ENCODE measurements at places on chromosomes 5 and 9. TPM values are rescaled to one million over a fixed set of nuclear protein-coding genes. Genes with fewer than 3 reads are reported as not detected.
A peak's percentile ranks its signal among the peaks of the same experiment; 100 is the strongest.

DNA sequence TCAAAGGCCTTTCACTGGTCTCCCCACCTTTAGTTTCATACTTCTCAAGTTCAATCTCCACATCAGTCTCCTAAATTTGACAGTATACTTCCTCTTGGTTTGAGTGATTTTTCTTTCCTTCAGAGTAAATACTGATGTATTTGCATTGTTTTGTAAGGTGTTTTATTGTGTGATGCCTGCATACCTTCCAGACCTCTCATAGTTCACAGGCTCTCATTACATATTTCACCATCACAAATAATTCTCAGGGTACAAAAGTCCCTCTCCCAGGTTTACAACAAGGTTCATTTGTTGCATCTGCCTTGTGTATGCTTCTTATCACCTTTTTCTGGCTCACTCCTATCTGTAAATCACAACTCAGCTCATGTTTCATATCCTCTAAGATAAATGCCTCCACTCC is 22.2 kb upstream of the TUSC1 start:
- no peak for DNase-seq

Gene THG1L
- 11.7 TPM for total RNA-seq

Gene CDKN2B
- 1.8 TPM for total RNA-seq

Gene PLAC8L1
- not detected for total RNA-seq

- no peak for DNase-seq
These were observed 13.6 kb upstream of the GPX3 start for GRCh38 chr5:151006704-151007334.

- DNase-seq: no peak
These were observed 117.4 kb downstream of the RGS3 start for GRCh38 chr9:113580954-113581311.

Gene MYOT
- total RNA-seq: 0.94 TPM

Gene LHX6
- 4.9 TPM for total RNA-seq

- DNase-seq: peak; percentile 63
These were observed 39.7 kb upstream of the SLC25A51 start for GRCh38 chr9:37943345-37944265.

Gene C5orf46
- not detected for total RNA-seq

- DNase-seq: no peak
These were observed 2.4 kb upstream of the MOB3B start for GRCh38 chr9:27532046-27532445.

Gene VDAC1
- total RNA-seq: 148 TPM
